ENCODE measurements at places on chromosomes 3 and 15.

DNA sequence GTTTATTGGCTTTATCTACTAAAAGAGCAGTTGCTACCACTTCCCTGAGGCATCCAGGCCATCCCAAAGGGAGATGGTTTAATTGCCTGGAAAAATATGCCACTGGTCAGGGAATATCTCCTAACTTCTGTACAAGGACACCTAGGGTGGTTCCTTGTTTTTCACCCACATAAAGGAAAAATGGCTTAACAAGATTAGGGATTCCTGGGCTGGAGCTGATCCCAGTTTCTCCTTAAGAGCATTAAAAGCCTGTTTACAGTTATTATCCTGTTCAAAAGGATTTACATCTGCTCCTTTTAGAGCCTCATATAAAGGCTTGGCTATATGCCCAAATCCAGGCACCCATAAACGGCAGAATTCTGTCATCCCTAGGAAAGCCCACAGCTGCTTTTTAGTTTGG is 70.2 kb upstream of the WNT7A start:
- DNase-seq = no peak

GRCh38 chr3:16506451-16506850 is 7.0 kb downstream of the RFTN1 start:
- no peak for DNase-seq

GRCh38 chr3:193372783-193373182 is 5.8 kb downstream of the ATP13A5 start:
- DNase-seq = no peak

DNA sequence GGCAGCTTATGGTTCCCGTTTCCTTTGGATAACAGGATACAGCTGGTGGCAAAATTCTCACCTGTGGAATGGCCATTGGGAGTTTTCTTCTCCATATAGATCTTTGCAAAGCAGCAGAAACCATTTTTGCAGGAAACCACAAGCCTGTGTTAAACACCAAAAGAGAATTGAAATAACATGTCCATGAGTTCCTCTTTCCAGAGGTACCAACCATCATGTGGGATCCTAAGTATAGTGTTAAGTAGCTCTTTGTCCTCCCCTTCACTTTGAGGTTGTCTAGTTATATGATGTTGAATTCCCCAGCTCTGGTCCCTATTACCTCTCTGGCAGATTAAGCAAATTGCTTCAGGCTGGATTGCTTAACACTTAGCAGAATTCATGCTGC is 94.9 kb downstream of the AKAP13 start:
- DNase-seq = no peak

DNA sequence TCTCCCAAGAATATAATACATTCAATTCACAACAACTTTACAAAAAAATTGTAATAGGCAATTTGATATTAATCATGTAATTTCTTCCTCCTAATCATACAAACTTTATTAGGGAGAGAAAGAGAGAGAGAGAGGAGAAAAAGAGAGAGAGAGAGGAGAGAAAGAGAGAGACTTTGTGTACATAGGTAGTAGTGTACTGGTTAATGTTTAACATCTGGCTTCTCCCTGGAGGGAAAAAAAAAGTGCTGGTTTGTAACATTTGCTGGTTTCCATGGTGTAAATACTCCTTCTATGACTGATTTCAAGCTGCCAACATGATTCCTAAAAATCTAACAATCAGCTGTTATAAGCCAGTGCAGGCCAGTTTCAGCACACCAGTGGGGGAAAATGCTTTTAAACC is 98.0 kb upstream of the ARHGEF26 start:
- DNase-seq = no peak

DNA sequence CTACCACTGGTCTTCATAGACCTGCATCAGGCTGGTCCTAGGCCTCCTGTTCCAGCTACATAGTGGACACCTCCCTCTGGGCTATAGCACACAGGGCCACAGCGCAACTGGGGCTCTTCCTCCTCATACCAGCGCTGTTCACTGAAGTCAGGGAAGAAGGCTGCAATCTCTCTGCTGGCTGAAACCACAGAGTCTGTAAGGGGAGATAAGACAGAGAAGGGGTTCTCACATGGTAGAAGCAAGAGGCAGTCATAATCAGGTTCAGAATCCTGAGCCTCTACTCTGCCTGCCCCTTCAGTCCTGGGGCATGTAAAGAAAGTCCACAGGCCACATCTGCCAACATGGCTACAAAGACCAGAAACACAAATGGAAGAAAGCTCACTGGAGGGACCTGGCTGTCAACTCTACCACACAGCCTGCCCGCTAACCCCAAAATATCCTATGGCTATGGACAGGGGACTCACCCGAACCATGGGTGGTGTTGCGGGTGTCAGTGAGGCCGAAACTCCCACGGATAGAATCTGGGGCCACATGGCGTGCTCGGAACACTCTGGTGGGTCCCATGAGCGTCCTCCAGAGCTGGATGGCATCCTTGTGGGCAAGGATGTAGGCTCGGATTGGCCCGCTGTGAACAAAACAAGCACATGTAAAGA is 38.7 kb downstream of the SPINK8 start:
- DNase-seq = no peak

- DNase-seq = no peak
Measured at GRCh38 chr3:177314897-177315296, 117.6 kb upstream of the TBL1XR1 start.
